Astrocyte (in vitro differentiated cells and primary cell): ENCODE measurements at places on chromosomes 11 and 22.

- no peak for DNase-seq
Observed at GRCh38 chr22:35367331-35367886, 13.5 kb upstream of the HMOX1 start.

DNA sequence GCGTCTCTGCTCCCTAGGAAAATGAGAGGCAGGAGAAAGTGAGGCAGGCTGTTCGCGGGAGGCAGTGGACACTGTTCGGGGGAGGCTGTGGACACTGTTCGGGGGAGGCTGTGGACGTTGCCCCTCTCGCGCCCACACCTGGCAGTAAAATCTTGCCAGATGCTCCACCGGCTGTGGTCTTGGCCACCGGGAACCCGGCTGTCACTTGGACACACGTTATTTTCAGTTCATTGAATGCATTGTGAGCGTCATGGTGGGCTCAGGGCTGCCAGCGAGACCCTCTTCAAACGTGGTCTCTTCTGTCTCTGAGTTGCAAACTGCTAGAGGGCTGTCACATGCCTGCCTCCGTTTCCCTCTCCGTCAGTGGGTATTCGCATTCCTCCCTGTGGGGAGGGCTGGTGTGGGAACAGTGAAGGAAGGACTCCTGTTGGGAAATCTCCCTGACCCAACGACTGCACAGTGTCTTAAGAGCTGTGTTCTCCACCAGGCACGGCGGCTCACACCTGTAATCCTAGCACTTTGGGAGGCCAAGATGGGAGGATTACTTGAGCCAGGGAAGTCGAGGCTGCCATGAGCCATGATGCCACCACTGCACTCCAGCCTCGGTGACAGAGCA is 1.4 kb downstream of the PRR5 start:
- DNase-seq = no peak

GRCh38 chr11:71165771-71166170 is 86.6 kb downstream of the SHANK2 start:
- DNase-seq = no peak

DNA sequence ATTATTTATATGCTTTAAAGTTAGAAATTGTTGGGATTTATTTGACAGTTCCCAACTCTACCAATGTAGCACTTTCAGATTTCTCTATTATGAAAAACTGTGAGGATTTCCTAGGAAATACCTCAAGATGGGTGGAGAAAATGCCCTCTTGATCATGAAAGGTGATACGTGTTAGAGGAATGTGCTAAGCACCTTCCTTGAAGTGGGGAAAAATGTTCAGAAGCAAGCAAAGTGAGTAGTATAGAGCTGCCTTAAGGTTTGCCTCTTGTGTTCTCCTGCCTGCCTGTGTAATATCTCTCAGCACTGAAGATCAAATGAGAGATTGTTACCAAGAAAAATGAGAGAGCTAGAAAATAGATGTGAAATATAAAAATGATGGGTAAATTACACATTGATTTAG is 58.2 kb downstream of the YAP1 start:
- no peak for DNase-seq

DNA sequence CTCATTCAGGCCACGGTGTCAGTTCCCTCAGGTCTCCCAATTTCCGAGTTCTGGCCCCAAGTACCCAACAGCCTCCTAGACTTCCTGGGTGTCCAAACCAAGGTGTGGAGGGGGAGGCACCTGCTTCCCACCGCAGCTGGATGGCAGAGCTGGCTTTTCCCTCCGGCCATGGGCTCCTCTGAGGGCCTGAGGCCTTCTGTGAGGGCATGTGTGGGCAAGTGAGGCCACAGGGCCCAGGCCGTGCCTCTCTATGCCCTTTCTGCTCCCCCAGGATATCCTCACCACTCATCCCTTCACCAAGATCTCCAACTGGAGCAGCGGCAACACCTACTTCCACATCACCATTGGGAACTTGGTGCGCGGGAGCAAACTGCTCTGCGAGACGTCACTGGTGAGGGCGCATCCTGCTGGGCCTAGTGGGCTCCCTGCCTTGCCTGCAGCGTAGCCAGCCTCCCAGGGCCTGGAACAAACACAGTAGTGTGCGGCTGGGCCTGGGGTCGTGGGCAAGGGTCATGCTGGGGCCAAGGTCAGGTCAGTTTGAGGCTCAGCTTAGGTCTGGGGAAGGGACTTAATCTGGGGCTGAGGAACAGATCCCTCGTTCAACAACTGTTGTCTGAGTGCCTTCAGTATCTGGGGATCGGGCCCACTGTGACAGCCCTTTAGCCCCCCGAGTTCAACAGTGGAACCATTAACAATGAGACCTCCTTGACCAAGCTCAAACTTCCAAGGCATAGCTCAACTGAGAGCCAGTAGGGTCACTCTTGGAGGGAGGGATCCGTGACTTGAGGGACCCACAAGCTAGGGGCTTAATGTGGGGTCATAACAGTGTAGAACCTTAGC is 85.8 kb downstream of the MYO7A start:
- DNase-seq = no peak

- no peak for DNase-seq
Observed at GRCh38 chr11:59558270-59558643, 46.9 kb downstream of the OR4D9 start.

GRCh38 chr11:20374741-20375300 is 11.3 kb downstream of the HTATIP2 start:
- no peak for DNase-seq

- no peak for DNase-seq
Observed at GRCh38 chr11:121299417-121299816, 6.8 kb downstream of the SC5D start.

- DNase-seq = no peak
Observed at GRCh38 chr11:127950162-127950561, 637.2 kb downstream of the ETS1 start.

DNA sequence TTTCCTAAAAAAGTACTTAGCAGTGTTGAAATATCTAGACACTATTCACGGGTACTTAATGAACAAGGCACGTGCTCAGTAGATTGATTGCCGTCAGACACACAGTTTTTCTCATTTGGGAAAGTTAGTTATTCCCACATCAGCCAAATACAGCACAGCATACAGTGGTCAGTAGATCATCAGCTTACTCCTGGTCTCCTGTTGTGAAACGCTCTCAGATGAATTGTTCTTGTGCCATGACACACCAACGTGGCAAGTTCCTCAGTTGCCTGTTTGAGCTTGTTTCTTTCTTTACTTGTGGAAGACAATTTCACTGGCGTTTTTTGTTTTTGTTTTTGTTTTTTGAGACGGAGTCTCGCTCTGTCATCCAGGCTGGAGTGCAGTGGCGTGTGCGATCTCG is 8.6 kb downstream of the TAB1 start:
- no peak for DNase-seq

DNA sequence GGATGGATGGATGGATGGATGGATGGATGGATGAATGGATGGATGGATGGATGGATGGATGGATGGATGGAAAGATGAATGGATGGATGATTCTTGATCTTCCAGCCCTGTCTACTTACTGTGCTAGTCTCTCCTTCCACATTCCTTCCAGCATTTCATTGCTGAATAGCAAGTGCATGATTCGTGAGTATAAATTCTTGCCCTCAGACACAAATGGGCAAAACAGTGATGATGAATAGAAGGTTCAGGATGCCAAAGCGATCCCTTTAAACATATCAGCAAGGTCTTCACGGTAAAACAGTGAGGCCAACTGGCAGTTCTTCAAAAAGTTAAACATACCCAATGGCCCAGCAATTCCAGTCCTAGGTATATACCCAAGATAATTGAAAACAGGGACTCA is 400.2 kb downstream of the MN1 start:
- DNase-seq = peak; percentile 32

DNA sequence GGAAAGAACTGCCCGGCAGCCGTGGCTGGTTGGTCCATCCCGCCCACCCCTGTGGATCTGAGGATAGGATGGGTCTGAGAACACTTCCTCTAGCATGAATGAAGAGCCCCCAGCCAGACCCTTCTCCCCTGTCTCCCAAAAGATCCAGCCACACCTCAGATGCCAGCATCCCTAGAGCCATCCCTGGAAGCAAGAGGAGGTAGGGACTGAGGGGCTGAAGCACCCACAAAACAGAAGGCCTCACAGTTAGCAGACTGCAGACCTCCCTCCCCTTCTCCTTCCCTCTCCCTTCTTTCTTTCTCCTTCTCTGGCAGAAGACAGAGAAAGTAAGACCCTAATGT is 1.7 kb downstream of the NRXN2 start:
- DNase-seq = no peak

GRCh38 chr11:1826552-1827094 is 8.2 kb upstream of the SYT8 start:
- DNase-seq = peak; percentile 84

DNA sequence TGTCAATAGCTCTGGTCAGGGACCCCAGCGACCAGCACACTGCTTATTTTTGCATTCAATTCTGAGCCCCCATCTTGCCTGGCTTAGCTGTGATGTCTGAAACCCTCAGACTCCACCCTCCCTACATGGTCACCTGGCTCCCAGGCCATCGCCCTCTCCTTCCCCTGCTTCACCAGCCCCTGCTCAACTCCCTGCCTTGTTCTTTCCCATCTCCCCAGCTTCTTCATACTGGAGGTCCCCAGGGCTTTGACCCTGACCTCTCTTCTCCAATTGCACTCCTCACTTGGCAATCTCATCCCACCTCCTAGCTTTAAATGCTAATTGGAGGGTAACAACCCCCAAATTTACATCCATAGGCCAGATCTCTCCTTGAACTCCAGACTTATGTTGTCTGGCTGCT is 84.3 kb upstream of the GNAZ start:
- DNase-seq = no peak

GRCh38 chr11:62954478-62954877 is 30.3 kb downstream of the SLC22A6 start:
- no peak for DNase-seq

DNA sequence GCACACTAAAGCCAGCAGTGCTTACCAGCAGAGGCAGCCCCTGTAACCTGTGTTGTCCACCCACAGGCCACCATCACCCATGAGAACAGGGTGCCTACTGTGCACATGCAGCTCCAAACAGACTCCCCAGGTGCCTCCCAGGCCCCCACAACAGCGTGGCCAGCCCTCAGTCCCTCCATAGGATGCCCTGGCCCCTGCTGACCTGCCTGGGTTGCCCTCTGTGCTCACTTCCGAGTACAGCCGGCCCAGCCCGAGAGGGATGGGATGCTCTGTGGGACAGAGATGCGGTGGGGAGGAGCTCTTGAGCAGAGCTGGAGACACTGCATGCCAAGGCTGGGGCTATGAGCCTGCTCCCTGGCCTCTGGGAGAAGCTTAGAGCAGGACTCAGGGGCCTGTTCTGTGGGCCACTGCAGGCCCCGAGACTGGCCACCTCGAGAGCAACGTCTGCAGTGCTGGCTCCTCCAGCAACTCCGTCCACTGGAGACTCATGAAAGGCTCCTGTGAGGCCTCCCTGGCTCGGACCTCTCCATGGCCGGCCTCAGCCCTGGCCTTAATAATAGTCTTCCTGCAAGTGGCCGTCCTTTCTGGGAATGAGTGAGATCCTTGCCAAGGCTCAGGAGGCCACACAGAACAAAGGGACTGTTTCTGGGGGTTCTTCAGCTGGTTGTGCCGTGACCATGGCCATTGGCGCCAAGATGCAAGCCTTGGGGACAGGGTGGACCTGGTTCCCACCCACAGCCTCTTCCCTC is 27.0 kb downstream of the FADS2 start:
- DNase-seq = no peak
